Epithelial cell of esophagus (primary cell): ENCODE measurements at places on chromosomes 2 and 18.

DNA sequence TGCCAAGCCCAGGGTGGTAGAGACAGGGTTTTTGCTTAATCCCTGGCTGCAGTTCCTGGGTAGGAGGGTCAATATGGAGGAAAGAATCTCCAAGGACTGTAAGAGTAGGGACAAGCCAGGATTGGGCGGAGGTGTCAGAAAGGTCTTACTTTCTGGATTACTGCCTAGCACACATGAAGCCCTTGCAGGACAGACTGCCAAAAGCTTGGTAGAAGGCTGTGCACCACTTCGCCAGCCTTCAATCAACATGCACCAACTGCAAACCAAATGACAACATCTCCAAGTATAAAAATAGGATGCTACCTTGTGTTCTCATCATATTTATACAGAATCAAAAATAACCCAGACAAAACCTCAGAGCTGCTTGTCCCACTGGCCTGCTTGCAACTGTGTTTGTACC is 3.7 kb downstream of the ZNF142 start:
- no peak for DNase-seq

GRCh38 chr2:8215159-8215863 is 466.5 kb upstream of the ID2 start:
- DNase-seq, result no peak

GRCh38 chr2:39664888-39665591 is 677 bp upstream of the TMEM178A start:
- DNase-seq, result no peak

GRCh38 chr2:26668041-26668440 is 24.5 kb upstream of the KCNK3 start:
- no peak for DNase-seq

DNA sequence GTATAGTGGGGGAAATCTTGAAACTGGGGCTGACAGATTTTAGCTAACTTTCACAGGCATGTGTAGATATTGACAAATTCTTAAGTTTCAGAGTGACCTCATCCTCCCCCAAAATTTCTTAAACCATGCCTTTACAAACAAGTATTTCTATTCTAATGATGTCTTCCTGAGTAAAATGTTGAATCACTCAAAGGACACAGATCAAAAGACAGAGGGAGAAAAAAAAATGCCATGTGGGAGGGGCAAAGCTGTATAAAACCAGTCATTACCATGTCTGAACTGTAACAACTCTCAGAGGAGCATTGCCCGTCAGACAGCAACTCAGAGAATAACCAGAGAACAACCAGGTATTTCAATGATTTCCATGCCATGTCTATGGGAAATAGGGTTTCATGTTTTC is at the start of gene SERPINB2:
Gene SERPINB2 (plus strand): TSS at position 282 of the 400 bp plus-strand sequence. CDS start 3,740 bp downstream, outside the sequence.
- DNase-seq, result peak; percentile 93

DNA sequence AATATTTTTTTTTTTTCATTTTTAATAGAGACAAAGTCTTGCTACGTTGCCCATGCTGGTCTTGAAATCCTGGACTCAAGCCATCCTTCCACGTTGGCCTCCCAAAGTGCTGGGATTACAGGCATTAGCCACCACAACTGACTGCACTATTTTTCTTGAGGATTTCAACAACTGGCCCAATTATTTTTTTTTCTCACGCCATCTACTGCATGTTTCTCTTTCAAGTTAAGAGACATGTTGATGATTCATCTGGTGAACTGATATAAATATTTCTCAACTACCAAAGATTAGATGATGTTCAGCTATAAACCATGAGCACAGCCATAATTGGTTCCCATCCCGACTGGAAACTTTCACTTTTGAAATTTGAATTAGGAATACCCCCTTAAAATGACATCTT is 688.4 kb upstream of the SYT4 start:
- no peak for DNase-seq

DNA sequence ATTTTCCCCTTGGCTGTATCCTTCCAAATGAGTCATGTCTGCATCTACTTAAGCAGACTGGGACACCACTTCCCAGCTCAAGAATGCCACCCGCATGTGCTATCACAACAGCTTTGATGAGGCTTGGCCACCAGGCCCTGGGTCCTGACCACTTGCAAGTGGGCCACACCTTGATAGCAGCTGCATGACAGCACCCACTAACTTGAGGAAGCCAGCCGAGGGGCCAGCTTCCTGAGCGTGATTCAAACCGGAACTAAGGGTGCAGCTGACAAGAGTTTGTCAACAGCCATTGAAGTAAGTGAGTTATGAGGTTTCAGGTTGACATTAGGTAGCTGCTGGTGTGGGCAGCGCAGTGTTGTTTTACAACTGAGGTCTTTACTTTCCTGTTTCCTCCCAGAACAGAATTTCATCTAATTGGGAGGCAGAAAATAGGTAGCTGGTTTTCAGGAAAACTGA is 54.4 kb downstream of the EPHA4 start:
- DNase-seq, result peak; percentile 35
